ENCODE measurements at places on chromosomes 2 and 18.

- DNase-seq: no peak
Observed at GRCh38 chr2:209600341-209601171, 171.1 kb upstream of the UNC80 start.

GRCh38 chr18:9608298-9608697, 6.1 kb downstream of the PPP4R1 start:
- DNase-seq: no peak

- DNase-seq: no peak
Observed at GRCh38 chr2:168253379-168253778, 6.0 kb upstream of the STK39 start.

DNA sequence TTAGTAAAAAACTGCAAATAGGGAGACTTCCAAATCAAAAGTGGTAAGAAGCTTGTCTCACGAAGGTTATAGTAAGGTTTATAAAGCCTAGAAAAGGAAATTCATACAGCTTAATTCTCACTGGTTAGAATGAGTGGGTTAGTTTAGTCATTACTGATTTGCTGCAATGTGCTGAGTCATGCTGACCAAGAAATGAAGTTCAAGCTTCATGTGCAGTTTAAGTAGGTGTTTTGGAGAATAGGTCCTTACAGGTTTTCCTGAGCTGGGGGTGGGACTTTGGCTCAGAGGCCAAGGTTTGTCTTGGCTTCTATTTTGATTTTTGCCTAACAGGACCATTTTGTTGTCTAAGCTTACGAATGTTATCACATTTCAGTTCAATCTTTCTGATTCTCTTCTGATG, 15.1 kb downstream of the CLIP4 start:
- DNase-seq: no peak

- no peak for DNase-seq
Observed at GRCh38 chr2:42964439-42965083, 172.2 kb upstream of the HAAO start.

- DNase-seq: no peak
Observed at GRCh38 chr18:318791-319291, 51.0 kb upstream of the THOC1 start.

DNA sequence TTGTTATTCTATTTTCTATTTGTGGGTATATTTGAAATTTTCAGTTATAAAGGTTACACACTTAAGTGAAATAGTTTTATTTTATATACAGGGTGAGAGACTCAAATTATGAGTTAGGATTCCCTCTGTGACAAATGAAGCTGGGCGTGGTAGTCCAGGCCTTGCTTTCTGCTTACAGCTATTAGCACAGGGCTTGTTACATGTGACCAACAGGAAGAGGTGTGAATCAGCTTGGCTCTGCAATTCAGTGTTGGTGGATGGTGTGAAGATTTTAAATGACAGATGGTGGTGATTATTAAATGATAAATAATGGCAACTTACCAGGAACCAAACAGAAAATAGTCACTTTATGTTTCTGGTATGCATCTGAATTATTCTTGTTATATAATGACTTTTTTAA, 64.4 kb upstream of the NOSTRIN start:
- no peak for DNase-seq

DNA sequence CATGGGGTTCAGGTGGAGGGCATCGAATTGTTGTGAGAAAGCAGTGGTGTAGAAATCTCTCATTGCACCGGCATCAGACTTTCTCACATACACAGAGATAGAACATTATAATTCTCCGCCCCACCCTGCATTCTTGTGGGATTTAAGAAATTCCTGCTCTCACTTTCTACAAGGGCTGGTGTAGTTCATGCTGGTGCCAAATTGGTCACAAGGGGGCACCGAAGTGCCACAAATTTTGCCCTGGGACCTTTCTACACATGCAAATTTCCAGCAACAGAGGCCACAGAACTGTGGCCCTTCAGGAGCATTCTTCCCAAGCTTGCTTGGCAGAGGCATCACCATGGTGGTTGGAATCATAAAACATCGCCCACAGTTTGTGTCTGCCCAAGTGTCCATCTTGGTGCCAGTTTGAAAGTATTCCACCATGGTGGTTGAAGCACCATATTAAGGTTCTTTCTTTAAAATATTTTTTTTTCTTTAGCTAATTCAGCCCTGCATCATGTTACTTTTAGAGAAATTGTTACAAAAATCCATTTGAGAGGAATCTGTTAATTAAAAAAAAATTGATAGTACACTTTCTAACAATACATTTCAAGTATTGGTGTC, 521.2 kb upstream of the FANCL start:
- no peak for DNase-seq

- no peak for DNase-seq
Observed at GRCh38 chr2:29397713-29398112, 282.5 kb downstream of the CLIP4 start.

- DNase-seq: no peak
Observed at GRCh38 chr2:224816816-224817215, 100.7 kb upstream of the CCDC195 start.

GRCh38 chr2:215363039-215363438, 51.2 kb downstream of the ATIC start:
- DNase-seq: no peak

DNA sequence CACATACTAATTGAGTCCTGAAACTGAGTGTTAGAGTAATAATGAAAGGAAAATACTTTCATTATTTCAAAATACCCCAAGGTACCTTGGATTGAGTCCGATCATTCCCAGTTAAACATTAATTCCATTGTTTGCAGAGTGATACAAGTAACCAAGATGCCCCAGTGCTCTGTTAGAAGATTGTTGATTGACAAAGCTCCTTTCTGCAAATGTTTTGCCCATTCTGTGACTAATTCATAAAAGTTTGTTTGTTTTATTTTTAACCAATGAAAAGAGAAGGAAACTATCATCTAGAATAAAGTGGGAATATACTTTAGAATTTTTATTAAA, 124.0 kb downstream of the GULP1 start:
- DNase-seq: no peak

DNA sequence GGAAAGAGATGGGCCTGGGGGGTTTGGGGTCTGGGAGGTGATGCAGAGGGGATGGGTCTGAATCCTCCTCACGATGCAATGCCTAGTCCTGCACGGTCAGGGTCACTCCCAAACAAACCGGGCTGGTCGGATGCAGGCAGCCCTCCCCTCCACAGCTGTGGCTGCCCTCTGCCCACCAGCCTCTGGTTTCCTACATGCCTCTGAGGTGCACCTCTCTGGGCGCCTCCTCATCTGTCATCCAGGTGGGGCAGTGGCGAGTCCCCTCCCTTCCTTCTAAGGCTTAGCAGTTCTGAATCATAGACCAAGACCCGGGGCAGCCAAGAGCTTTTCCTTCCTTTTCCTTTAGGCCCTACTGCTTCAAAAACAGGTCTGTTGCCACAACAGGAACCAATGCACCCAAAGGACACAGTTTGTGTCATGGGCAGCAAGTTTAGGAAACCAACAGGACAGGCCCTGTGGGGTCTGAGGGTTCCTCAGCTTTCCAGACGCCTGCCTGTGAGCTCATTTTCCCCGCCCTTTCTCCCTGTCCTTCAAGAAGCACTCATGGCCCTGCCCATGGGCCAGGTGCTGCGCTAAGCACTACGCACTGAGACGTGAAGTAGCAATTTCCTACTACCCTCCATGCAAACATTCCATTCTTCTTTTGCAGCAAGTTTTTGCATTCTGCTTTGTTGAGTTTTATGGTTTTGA, 6.5 kb upstream of the MAL start:
- no peak for DNase-seq

- DNase-seq: no peak
Observed at GRCh38 chr2:191246820-191247380, 1.7 kb downstream of the MYO1B start.

- no peak for DNase-seq
Observed at GRCh38 chr2:200575957-200576356, 9.9 kb upstream of the AOX1 start.

DNA sequence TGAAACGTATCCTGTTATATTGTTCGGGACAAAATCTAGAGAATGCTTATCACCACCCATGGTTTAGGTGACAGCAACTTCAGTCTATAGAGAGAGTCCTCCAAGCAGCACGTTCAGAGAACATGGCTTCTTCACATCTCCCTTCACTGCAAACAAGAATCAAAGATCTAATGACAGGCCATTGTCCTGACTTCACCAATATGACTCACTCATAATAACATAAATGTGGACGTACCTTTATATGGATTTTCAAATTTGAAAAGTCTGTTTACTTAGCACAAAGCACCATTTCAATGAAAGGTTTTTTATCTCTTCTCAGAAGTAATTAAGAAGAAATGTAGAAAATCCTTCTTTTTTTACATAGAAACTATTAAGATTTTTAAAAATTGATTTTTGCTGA, 46.7 kb downstream of the KLF7 start:
- DNase-seq: no peak

DNA sequence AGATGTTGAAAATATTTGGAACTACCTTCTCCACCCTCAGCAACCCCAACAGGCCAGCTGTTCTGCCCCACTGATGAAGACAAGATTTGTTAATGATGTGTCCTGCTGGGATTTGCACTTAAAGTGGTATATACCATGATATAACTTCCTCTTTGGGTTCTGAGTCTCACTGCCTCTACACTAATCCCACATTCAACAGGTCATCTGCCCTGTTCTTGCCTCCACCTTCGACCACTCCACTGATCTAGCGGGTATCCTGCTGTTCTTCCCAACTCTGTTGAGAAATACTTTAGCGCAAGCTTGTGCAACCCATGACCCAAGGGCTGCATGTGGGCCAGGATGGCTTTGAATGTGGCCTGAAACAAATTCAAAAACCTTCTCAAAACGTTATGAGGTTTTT, 72.7 kb downstream of the LRP1B start:
- DNase-seq: no peak

DNA sequence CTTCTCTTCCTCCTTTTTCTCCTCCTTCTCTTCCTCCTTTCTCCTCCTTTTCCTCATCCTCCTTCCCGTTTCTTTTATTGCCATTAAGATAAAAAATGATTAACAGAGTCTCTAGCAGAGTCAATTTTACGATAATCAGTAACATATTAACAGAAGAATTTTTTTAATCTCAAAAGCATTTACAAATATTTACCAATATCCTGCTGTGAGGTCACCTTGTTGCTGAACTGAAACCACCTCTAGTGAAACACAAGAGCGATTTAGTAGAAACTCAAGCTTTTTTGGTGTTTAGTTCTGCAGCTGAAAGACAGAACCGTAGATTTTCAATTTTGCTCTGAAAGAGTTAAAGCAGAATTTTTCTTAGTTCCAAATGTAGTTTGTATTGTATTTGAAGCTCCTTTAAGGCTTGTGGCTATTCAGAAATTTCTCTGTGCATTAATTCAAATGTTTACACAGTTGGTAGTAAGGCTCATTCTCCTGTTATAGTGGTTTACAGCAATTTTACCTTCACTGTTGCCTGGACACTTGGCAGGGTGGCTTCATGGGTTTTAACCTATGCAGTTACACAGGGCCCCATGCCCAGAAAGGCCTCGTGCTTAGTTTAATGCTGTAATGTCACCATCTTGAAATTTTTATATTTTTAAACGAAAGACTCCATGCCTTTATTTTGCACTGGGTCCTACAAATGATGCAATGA, 1106.6 kb upstream of the FAM98A start:
- DNase-seq: no peak

- DNase-seq: no peak
Observed at GRCh38 chr2:238381341-238382115, 45.2 kb upstream of the ASB1 start.

GRCh38 chr18:13611142-13611600, 115.2 kb downstream of the FAM210A start:
- no peak for DNase-seq

- no peak for DNase-seq
Observed at GRCh38 chr2:15242936-15243461, 318.1 kb downstream of the NBAS start.

Measured in activated gamma-delta T cell treated with anti-CD3 and anti-CD28 coated beads, Interleukin-2, amount 50 U/mL, for 16 hours (primary cell).